ENCODE measurements at places on chromosomes 3 and 15.
A peak's percentile ranks its signal among the peaks of the same experiment; 100 is the strongest.

DNA sequence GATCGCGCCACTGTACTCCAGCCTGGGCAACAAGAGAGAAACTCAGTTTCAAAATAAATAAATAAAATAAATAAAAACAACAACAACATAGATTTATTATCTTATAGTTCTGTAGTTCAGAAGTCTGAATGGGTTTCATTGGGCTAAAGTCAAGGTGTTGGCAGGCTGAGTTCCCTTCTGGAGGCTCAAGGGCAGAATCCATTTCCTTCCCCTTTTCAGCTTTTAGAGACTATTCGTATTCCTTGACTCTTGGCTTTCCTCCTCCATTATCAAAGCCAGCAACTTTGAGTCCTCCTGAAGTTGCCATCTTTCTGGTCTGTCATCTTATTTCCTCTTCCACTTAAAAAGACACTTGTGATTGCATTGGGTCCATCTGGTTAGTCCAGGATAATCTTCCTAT lies 12.1 kb downstream of the BLM start:
- DNase-seq: no peak

DNA sequence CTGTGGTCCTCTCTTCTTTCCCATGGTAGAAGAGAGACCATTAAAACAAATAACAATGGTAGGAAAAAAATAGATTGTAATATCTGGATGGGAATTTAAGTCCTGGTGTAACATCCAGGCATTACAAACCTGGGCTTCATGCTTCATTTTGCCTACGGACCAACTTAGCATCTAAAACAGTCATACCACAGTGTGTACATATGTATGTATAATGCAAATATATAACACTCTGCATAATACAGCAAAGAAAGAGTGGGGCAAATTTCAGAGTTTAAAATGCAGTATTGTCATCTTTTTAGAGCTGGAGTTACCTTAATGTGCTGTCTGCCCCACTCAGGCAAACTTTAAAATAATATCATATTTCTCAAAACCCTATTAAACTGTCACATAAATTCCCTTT lies 298.2 kb downstream of the AGBL1 start:
- no peak for DNase-seq

GRCh38 chr3:119613201-119613600 lies 15.5 kb downstream of the PLA1A start:
- no peak for DNase-seq

- DNase-seq: no peak
These were observed 76.7 kb upstream of the FAM3D start for GRCh38 chr3:58743296-58743695.

DNA sequence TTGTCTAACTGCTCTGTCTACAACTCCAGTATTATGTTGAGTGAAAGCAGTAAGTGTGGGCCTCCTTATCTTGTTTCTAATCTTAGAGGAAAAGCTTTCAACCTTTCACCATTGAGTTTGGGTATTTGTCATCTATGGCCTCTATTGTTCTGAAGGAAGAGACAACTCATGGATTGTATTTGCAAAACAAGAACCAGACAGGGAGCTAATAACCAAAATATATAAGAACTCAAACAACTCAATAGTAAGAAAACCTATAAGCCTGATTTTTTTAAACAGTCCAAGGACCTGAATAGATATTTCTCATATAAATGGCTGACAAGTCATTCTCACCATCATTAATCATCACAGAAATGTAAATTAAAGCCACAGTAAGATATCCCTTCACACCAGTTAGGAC lies 113.0 kb downstream of the TAFA4 start:
- no peak for DNase-seq

GRCh38 chr3:54875596-54876268 lies 52.1 kb downstream of the LRTM1 start:
- no peak for DNase-seq

DNA sequence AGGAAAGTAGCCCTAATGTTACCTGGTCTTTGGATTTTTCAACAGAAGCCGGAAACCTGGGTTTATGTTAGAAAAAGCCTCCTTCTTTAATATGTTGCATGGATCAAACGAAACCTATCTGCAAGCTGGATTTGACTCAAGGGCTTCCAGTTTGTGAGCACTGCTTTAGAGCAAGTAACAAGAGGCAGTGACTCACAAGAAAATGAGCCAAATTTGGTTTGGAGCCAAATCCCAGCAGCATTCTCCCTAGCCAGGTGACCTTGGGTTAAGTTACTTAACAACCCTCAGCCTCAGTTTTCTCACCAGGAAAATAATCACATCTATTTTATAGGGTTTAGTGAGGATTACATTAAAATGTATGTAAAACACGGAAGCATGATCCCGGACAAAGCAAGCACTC lies 215.2 kb upstream of the PRICKLE2 start:
- DNase-seq: peak; percentile 34

All from AG20443 (cell line).